ENCODE measurements at places on chromosomes 5 and 9.
A peak's percentile ranks its signal among the peaks of the same experiment; 100 is the strongest.

DNA sequence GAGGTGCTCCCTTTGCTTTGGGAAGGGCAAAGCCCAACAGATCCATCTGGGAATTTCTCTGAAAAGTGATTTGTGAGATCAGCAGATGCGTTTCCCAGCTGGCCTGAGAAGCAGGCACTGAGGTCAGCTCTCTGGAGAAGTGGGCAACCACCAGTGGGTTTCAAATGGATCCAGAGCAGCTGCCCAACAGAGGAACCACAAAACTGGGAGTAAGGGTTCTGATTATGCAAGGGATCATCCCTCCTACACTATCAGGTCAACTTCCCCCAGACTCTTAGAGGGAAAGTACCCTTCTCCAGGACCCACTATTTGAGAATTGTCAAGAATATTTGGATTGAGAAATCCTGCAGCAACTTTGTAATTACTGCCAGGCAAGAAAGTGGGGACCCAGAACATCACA is 21.7 kb downstream of the CCL28 start:
- no peak for DNase-seq

DNA sequence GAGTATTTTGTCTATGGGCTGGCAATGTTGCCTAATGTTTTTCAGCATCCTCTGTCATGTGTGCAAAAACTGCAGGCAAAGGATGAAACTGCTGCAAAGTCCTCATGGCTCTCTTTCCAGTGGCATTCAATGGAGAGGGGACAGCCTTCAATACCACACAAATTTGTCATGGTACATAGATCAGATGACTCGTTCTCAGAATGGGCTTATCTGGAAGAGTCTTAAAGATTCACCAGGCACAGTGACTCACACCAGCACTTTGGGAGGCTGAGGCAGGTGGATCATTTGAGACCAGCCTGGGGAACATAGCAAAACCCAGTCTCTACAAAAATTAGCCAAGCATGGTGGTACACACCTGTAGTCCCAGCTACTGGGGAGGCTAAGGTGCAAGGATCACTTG is 5.3 kb downstream of the CDKN2AIPNL start:
- peak; percentile 45 for DNase-seq

- no peak for DNase-seq
Measured at GRCh38 chr9:78103971-78104433, 72.4 kb upstream of the GNAQ start.

DNA sequence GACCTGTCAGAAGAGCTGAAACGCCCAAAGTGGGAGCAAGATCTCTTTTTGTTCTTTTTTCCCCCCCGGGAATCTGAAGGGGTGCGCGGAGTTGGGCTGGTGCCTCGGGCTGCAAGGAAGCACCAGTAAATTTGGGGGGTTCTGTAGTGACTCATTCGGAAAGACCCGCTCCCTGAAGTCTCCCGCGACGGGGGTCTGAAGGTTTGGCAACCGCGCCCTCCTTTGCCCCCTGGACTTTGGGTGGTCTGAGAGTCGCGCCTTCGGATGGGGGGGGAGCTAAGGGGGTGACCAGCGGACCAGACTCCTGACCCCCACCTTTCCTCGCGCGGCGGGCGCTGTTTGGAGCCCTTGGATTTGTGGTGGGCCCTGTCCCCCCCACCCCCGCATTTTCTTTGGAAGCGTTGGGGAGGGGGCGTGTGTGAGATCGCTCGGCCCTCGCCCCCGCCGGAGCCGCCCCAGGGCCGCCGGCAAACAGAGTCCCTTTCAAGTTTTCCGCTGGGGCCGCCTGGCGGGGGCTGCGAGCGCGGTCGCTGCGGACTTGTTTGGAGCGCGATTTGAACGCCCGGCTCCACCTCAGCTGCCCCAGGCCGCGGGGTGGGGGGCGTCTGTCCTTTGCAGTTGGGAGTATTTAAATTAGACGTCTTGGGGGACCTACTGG is 2.0 kb downstream of the CXXC5 start:
- DNase-seq = peak; percentile 31

DNA sequence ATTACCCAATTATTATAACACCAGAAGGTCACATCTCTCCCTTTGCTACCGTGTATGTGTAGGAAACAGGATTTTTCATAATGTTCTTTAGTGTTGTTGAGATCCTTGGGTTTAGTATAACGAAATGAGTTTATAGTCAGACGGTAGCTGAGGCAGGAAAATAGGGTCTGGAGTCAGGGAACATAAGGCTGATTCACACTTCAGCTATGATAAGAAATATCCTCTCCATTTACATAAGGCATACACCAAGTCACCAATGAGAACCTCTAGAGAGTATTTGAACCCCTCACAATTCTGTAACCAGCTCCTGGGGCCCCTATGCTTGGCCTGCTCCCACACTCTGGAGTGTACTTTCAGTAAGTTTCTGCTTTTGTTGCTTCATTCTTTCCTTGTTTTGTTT is 58.9 kb upstream of the ANKH start:
- DNase-seq = no peak

- DNase-seq = no peak
Measured at GRCh38 chr5:167973126-167973525, 318.3 kb upstream of the WWC1 start.

- no peak for DNase-seq
Measured at GRCh38 chr5:104754311-104754995, 1191.9 kb upstream of the NUDT12 start.

DNA sequence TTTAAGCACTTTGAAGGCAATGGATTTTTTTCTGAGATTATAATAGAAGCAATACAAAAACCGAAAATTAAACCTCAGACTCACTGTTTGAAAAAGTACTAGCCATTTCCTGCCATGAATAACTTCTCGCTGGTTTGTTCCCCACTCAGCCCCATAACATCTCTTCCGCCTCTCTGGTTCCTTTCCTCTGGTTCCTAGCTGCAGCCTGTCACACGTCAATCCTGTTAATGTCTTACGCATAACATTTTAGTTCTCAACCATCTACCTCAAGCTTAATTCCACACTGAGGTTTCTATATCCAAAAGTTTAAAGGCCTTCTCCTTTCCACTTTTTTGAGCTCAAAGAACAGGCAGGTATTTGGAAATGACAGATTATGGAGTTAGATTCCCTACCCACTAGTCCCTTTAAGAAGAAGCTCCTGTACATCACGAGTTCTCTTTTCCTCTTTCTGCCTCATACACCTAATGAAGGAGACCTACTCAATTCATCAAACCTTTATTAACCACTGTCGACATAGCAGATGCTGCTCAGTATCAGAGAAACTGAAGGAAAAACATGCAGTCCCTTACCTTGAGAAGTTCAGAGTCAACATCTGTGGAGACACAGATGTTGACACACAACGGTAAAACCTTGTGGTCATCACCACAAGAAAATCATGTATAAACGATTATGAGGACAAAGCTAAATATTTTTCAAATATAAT is 243.0 kb upstream of the PTGER4 start:
- DNase-seq = no peak

GRCh38 chr5:178125253-178125906 is 5.4 kb upstream of the RMND5B start:
- DNase-seq = no peak

DNA sequence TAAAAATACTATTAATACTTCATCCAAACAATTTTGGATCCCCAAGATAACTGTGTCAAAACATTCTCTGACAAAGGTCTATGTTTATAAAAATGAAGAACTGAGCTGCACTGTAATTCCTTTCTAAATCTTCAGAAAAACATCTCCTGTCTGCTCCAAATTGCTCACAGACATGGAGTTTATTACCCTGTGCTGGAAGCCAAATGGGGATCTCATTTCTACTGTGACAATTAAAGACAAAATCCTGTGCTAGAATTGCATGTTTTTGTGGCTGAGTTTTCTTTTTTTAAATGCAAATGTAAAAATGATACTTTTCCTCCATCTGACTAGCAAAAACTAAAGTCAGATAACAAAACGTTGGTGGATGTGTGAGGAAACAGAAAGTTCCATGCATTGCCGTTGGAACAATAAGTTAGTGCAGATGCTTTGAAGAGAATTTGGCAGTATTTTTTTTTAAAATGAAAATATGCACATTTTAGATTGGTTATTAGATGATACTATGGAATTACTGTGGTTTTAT is 93.5 kb downstream of the GNA14 start:
- no peak for DNase-seq

DNA sequence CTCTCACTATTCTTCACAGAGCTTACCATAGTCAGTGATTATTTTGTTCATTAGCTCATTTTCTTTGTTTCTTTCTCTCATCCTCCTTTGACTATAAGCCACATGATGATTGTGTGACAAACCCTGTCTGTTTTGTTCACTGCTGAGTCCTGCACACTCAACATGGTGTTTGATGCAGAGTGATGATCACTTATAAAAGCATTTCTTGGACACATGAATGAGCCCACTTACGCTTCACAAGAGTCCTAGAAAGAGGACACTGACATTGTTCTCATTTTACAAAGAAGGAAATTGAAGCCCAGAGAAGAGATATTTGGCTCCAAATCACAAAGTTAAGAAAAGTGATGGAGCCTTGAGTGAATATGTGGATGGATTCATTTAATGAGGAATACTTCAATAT is 13.4 kb downstream of the ABLIM3 start:
- no peak for DNase-seq

DNA sequence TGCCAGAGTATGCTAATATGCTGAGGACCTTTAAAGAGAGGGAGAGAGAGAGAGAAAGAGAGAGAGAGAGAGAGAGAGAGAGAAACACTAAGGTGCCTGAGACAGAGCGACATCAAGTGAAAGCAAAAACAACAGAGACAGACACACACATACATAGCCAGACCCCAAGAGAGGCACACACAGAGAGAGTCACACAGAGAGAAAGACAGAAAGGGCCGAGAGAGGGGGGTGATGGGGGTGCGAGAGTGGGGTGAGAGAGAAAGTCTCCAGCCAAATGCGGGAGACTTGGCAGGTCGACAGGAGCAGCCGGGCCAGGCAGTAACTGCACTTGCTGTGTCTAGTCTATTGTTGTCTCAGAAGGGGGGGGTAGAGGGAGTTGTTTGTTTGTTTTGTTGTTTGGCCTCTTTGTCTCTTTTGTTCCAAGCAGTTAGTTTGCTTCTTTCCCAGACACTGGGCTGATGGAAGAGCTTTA is 30.1 kb upstream of the NFIB start:
- DNase-seq = no peak

DNA sequence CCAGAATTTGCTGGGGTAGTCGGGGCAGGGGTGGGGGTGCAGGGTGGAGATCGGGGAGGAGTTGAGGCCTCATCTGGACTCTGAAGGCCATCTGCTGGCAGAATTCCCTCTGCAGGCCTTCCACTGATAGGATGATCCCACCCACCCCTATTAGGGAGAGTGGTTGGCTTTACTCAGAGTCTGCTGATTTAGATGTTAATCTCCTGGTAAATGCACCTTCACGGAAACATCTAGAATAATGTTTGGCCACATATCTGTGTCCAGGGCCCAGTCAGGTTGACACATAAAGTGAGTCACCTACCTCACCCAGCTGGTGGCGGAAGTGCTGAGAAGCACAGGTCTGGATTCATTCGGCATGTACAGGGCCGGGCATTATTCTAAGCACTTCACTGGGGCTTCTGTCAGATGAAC is 50.0 kb downstream of the DAPK1 start:
- DNase-seq = no peak

- no peak for DNase-seq
Measured at GRCh38 chr5:79014631-79015030, 29.5 kb upstream of the ARSB start.

DNA sequence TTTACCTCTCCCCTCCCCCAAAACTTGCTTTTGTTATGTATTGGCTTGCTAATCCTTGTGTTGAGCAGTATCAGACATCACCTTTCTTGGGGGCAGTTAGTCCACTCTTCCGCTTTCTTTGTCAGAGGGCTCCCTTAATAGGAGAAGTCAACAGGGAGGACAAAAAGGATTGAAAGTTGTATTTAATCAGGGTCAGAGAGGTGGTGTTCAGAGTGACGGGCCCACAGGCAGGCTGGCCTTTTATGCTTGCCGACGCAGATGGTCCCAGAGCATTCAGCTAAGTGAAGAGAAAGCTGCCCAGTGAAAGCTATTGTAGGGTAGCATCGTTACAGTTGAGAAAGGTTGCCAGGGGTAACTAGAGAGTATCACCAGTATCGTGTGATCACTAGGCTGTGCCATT is 131.1 kb downstream of the ZCCHC7 start:
- no peak for DNase-seq

DNA sequence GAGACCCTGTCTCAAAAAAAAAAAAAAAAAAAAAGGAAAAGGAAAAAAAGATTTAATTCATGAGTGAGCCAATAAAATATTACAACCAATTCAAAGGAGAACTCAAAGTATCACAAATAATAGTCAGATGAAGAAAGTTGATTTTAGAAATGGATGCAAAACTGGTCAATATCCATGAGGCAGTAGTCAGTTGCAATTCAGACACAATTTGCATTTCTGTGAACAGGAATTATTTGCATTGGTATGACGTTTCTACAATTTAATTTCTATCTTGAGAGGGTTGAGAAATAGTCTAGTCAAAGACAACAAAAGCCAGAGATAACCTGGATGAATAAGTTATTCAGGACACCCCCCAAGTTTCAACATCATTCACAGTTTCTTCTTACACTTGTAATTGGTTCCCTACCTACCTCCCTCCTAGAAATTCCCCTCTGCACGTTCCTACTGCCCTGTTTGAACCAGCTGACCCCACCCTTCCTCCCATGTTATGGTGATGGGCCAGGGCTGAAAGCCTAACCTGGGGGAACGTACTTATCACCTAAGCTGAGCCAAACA is 28.6 kb upstream of the CDKN2AIPNL start:
- no peak for DNase-seq

DNA sequence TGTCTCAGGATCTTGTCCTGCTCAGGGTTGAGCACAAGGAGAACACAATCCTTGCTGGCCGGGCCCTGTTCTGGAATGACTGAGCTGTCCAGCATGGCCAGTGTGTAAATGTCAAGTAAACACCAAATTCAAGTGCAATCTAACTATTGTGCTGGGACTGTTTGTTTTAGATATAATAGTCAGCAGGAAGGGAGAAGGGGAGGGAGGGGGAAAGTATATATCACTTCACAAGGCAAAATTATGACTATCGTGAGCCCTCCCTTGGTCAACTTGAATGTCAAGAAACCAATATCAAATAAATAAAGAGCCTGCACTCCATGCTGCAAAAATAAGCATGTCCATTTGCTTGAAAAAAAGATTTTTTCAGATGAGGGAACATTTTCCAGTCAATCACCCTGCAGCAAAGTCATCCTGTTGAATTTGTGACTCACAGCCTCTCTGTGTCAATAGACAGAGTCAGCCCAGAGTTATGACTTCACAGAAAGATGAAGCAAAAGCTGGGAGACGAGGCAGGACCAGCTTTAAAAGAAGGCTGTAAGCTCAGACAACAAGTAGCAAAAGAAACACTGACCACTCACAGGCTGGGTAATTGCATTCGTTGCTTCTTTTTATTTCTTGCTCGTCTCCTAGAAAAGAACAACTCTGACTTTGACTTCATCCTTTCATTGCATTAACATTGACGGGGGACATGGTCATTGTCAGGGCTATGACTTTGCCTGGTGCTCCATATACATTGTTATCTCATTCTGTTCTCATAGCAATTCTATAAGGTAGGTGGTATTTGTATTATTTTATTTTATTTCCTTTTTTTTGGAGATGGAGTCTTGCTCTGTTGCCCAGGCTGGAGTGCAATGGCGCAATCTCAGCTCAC is 15.3 kb upstream of the KLF4 start:
- DNase-seq = peak; percentile 89

Measured in EH (cell line).